Activated CD4-positive, alpha-beta T cell treated with anti-CD3 and anti-CD28 coated beads, Interleukin-10, Interleukin-2, amounts not matched to agents 100 ng/mL and 50 ng/mL, durations not matched to agents 16 hours and 8 hours (primary cell): ENCODE measurements at places on chromosomes 5 and 9.
A peak's percentile ranks its signal among the peaks of the same experiment; 100 is the strongest.

DNA sequence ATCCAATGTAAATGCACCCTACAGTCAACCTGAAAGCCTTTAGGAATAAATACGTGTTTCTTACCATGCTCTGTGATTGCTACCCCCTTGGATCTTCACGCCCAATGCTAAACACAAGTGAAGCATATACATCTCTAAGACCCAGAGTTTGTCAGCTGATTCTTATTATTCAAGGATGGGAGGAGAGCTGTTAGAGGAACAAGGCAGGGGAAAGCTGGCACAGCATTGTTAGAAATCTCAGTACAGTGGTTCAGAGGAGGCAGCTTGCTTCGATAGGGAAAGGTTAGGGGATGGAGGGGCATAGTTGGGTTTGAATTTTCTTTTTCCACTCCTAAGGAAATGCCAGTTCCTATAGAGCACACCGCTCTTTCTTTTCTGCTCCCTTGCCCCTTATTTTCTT, 16.7 kb upstream of the TAF11L2 start:
- DNase-seq: no peak

DNA sequence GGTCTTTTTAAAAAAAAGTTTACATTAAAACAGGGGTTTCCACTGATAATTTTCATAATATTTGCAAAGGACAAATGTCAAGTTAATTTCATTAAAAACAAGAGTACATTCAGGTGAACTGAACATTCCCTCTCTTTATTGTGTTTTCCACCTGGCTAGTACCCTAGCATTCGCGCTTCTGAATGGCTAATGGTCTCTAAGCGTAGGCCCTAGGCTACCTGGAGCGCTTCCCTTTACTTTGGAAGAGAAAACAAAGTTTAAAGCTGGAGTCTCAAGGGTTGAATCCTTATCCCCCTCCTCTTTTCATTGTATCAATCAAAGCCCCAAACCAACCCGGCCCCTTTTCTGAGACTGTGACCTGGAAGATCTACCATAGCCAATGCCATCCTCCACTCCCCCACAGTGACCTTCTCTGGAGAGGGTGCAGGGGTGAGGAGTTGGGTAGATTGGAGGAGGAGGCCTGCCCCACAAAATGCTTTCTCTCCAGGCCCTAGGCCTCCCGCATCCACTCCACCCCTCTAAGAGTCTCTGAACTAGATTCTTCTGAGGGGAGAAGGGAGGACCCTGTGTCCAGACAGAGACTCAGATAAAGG, 73.3 kb upstream of the TBCA start:
- DNase-seq: no peak

DNA sequence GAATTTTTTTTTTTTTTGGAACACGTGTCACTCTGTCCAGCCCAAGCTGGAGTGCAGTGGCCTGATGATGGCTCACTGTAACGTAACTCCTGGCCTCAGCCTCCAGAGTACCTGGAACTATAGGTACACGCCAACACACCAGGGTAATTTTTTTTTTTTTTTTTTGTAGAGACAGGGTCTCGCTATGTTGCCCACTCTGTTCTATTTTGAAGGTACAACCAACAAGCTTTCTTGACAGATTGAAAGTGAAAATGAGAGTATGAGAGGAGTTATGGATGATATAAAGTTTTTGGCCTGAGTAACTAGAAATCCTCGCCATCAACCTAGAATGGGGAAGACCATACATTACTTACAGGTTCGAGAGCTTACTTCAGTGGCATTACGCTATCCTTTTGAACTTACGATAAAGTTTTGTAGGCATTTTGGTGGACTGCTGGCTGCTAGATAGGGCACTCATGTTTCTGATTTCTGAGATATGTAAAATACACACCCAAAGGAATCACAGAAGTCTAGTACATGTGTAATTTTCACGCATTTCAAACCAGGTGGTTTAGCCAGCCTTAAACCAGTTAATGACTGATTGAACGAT, 806 bp upstream of the CDC42SE2 start:
- peak; percentile 43 for DNase-seq

- DNase-seq: no peak
Measured at GRCh38 chr9:33858423-33858822, 41.5 kb downstream of the UBE2R2 start.

DNA sequence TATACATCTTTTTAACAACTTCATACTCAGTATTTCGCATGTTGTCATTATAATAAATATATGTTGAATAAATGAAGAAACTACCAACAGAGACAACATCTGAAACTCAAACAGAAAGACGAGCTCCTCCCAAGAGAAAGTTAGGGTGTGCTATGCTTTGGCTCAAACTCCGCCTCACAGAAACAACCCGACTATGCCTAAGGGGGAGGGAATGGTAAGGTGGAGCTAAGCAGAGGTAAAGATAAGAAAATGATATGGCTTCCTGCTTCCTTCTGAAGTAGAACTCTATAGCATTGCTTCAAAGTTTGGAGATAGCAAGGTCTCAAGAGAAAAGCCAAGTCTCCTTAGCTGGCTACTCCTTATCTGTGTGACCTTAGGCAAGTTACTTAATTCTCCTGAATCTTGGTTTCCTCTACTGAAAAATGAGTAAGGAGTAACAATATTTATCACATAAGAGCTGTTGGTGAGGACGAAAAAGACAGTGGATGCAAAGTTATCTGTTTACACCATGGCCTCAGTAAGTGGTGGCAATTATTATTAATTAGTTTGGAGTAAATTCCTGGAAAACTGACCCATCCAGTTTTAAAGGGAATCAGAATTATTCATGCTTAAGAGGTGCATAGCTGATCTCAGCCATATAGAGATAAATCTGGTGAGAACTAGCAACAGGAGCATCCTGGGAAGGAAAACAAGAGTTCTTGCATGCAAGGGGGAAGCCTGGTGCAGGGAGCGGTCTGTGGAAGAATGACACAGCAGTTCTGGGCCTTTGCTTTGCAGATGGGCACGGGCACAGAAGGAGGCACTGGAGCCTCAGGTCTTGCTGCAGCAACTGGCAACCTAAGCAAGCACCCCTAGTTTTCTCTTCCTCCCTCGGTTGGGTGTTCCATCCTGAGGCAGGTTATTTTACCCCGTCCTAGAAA, 73.3 kb downstream of the GLIS3 start:
- no peak for DNase-seq

GRCh38 chr5:157597277-157597676, 21.7 kb upstream of the ADAM19 start:
- DNase-seq: peak; percentile 79

DNA sequence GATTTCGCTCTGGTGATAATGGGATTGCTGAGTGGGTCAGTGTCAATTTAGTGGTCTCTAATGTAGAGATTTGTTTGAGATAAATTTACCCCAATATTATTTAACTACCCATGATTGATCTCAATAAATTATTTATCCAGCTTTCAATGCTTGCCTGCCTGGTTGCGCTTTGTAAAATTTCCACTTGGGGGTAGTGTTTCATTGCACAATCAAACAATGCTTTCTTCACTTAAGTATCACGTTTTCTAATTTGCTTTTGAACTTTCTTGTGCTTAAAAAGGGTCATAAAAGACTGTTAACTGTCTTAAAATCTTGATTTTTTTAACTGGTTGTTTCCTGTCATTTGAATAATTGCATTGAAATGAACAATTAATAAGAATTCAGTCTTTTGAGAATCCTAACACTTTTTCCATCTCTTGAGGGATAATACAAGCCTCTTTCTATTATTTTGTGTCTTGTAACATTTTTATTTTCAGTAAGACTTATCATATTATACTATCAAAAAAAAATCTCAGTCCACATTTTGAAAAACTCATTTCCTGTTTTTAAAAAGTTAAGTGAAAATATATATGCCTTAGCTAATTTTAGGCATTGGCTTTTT, 18.7 kb downstream of the HSD17B4 start:
- DNase-seq: peak; percentile 22

- no peak for DNase-seq
Measured at GRCh38 chr5:57703721-57704120, 221.1 kb upstream of the ACTBL2 start.

GRCh38 chr9:133273098-133273497, 1.9 kb downstream of the ABO start:
- DNase-seq: no peak

DNA sequence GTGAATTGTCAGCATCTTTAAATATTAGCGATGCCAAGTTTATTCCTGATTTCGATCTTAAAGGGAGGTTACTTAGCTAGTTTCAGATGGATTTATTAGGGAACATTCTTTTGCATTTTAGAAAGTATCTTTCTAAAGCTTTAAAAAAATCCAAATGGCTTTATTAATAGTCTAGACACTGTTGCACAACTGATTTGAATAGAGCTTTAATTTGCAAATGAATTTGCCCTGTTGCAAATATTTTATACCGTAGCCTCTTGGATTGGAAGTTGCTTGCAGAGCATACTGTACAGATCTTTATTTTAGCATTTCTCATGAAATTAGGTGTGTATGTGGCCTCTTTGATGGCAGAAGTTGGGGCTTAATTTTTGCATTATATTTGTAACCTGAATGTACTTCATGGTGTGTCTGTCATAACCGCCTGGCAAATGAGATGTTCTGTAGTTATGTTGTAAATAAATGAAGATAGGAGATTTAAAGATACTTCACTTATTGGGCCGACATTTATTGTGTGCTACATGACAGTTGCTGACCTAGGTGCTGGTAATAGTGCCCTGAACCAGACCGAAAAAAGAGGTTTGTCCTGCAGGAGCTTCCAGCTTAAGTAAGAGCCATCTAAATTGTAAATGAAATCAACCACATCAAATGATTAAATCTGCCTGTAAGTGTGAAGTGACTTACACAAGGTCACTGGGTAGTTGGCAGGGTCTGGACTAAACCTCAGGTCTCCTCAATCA, 1.8 kb downstream of the TCERG1 start:
- no peak for DNase-seq

- peak; percentile 49 for DNase-seq
Measured at GRCh38 chr9:86341007-86341491, 13.2 kb downstream of the TUT7 start.

DNA sequence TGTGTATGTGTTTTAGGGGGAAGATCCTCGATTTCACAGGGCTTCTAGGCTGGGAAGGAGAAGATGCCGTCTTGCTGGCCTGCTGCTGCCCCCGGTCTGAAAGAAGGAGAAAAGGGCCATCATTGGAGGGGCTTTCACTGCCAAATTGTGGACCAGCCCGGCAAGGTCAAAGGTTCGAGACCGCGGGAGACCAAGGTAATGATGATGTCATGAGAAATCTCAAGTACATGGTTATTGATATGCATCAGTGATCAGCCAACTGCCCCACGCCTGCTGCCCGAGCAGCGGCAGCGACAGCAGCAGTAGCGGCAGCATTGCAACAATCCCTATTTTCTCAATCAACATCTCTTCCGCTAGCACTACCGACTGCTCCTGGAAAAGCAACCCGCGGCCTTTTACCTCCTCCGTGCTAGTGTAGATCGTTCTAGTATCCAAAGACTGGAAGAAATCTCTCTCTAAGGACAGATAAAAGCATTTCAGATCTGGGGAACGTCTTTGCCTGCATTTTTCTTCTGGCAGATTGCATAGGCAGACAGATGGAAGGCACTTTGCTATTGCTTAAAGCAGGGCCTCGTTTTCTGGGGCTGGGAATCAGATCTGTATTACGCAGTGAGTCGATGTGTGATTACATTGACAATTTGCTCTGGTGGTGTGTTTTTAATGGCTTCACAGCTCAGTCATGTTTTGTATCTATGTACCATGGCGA, 215.3 kb downstream of the MEF2C start:
- DNase-seq: no peak

- no peak for DNase-seq
Measured at GRCh38 chr9:81623778-81624177, 65.6 kb downstream of the TLE1 start.

- no peak for DNase-seq
Measured at GRCh38 chr5:32720300-32720699, 9.2 kb downstream of the NPR3 start.

DNA sequence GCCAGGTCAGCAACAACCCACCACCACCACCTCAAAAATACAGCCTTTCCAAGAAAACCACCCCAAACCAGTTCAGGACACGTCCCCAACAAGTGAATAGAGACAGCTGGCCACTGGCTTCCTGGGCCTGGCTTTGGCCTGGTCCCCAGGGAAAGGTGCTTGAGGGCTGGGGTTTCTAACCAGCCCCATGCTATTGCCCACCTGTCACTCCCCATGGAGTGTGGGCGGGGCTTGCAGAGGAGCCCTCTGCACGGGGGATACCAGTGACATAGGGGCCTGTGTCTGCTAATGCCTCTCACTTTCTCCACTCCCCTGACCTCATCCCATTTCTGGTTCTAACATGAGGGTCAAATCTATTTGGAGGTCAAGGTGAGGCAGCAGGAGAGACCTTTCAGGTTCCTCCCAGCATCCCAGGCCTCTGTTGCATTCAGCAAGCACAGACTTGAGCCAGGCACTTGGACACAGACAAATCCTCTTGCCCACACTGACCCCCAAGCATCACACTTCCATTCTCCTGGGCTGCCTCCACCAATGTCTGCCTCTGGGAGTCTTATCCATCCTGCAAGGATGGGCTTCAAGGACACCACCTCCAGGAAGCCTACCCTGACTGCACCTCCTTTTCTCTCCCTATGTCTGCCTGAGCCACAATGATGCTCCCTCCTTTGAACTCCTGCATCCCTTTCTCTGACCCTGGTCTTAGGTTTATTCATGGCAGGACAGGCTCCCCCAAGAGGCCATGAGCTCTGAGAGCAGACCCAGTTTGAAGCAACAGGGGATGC, 16.1 kb upstream of the TTLL11 start:
- DNase-seq: no peak

DNA sequence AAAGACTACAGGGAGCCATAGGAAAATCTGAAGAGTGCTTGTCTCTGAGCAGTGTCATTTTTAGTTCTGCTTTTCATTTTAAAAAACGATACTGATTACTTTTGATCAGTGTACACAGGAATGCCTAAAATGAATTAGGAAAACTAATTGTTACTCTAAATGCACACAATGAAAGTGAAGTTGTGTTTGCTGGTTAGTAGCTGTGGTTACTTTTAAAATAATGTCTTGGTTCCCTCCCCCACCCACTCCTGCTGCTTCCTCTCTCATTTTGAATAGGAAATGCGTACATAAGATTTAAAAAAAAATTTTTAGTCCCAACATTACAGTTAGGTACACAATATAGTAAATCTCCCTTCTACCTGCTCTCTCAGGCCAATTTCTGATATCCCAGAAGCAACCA, 47.5 kb upstream of the PLPP1 start:
- DNase-seq: peak; percentile 9

DNA sequence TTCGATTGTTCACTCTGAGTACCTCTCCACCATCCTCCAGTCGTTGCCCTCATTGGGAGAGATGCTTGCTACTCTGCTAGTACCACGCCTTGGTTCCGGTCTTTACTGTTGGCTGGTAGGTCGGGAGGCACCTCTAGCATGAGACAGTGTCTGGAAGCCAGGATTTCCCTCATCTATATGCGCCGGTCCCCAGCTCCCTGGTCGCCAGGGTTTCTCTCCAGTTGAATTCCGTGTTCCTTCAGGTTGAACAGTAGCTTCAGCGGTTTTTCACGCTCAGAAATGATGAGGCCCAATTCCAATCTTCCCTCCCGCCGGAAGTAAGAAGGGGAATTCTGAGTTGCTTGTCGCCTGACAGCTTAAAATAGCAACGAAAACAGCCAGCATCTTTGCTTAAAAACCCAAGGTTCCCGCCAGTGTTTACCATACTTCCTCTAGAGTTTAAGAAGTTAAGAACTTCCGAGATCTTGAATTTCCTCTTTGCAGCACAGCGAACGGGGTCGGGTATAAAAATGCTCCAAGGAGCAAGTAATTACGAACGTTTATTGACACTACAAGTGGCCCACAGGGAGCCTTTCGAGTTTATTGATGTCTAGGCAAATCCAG, 1.3 kb upstream of the ST8SIA4 start:
- DNase-seq: peak; percentile 86
